GM19239 (cell line): ENCODE measurements at places on chromosomes 13 and 19.

GRCh38 chr19:15815306-15815705 is at the start of gene OR10H1:
OR10H1 (minus strand) TSS chr19:15815664; CDS start chr19:15808037, 7,627 bp downstream.
- DNase-seq, result no peak

DNA sequence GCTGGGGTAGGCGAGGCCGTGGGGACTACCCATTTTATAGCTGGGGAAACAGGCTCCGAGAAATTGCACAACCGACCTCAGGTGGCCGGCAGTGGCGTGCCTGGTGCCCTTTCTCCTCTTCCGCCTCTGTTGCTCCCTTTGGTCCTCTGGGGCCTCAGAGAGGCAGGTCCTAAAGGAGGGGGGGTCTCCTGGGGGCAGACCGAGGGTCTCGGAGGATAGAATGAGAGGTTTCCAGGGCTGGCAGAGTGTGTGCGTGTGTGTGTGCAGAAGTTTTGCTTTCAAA is 11.3 kb downstream of the STX10 start:
- no peak for DNase-seq

GRCh38 chr19:13868663-13869062 is 8.3 kb upstream of the NANOS3 start:
- DNase-seq, result no peak

- DNase-seq, result no peak
Observed at GRCh38 chr13:43908156-43909126, 28.7 kb downstream of the LACC1 start.

DNA sequence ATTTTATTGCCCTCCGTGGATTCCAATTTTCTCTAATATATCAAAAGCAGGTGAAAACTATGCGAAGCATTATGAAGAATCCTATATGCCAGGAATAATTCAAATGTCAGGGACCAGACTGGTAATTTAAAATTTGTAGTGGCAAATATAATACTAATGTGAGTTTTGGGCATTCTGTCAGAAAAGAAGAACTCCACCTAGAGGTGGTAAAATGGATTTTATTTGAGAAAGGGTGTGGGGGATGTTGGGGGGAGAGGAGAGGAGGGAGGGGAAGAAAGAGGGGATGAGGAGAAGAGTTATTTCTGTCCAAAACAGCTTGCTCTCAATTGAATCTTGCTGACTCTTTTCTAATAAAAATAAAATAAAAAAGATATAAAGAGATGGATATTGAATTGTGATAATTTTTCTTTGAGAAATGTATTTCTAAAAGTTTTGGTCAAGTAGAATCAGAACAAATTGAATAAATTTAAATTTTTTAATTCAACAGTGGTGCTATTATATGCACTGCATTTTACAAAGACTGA is 929.3 kb upstream of the SLITRK5 start:
- no peak for DNase-seq

GRCh38 chr13:113905942-113906341 is 42.1 kb upstream of the GAS6 start:
- DNase-seq, result no peak

- DNase-seq, result no peak
Observed at GRCh38 chr13:113053376-113053775, 52.2 kb upstream of the F7 start.

- no peak for DNase-seq
Observed at GRCh38 chr13:83515268-83516015, 366.8 kb downstream of the SLITRK1 start.

- DNase-seq, result no peak
Observed at GRCh38 chr13:107450931-107451330, 764.4 kb downstream of the LIG4 start.

GRCh38 chr13:97278435-97279411 is 56.6 kb downstream of the MBNL2 start:
- no peak for DNase-seq

DNA sequence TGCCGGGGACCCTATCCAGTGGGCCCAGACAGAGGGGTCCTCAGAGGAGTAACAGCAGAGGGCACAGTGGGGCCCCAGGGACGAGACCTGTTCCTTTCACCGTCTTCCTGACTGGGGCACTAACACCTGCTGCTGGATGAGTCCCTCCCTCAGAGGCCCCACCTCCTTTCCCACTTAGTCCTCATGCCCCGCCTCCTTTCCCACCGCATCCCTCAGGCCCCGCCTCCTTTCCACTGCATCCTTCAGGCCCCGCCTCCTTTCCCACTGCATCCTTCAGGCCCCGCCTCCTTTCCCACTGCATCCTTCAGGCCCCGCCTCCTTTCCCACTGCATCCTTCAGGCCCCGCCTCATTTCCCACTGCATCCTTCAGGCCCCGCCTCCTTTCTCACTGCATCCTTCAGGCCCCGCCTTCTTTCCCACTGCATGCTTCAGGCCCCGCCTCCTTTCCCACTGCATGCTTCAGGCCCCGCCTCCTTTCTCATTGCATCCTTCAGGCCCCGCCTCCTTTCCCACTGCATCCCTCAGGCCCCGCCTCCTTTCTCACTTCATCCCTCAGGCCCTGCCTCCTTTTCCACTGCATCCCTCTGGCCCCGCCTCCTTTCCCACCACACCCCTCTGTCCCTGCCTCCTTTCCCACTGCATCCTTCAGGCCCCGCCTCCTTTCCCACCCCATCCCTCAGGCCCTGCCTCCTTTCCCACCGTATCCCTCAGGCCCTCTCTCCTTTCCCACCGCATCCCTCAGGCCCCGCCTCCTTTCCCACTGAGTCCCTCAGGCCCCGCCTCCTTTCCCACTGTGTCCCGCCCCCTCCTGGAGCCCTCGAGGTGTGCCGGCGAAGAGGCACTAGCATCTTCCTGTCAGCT is 6.7 kb downstream of the SPPL2B start:
- no peak for DNase-seq

GRCh38 chr19:38736413-38737280 is 7.6 kb downstream of the CAPN12 start:
- peak; percentile 58 for DNase-seq

DNA sequence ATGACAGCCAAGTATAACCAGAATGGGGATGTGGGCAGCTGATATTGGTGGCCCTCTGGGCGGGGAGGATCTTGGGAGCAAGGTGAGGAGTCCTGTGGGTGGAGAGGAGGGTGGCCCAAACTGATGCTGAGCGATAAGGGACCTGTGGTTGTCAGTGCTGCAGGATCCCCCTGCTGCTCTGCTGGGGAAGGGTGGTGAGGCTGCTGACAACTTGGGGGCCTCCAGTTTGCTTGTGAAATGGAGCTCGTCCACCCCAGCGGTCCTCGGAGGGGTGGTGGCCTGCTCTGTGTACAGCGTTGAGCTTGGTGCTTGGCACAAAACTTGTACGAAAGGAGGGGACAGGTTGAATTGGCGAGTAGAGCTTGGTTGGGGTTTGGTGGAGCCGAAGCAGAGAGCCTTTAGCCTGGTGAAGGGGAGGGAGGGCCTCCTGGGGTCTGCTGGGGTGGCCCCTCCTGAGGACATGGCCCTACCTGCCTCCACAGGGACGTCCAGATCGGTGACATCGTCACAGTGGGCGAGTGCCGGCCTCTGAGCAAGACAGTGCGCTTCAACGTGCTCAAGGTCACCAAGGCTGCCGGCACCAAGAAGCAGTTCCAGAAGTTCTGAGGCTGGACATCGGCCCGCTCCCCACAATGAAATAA is 2.9 kb downstream of the RPS11 start:
- DNase-seq, result no peak

- no peak for DNase-seq
Observed at GRCh38 chr13:61391426-61391825, 24.2 kb downstream of the PCDH20 start.

- no peak for DNase-seq
Observed at GRCh38 chr19:40584007-40584406, 7.3 kb downstream of the SHKBP1 start.

- no peak for DNase-seq
Observed at GRCh38 chr13:81326913-81327312, 986.0 kb upstream of the SPRY2 start.

GRCh38 chr13:61927648-61928047 is 512.0 kb upstream of the PCDH20 start:
- DNase-seq, result no peak

- DNase-seq, result no peak
Observed at GRCh38 chr13:75419656-75420055, 62.3 kb downstream of the TBC1D4 start.

DNA sequence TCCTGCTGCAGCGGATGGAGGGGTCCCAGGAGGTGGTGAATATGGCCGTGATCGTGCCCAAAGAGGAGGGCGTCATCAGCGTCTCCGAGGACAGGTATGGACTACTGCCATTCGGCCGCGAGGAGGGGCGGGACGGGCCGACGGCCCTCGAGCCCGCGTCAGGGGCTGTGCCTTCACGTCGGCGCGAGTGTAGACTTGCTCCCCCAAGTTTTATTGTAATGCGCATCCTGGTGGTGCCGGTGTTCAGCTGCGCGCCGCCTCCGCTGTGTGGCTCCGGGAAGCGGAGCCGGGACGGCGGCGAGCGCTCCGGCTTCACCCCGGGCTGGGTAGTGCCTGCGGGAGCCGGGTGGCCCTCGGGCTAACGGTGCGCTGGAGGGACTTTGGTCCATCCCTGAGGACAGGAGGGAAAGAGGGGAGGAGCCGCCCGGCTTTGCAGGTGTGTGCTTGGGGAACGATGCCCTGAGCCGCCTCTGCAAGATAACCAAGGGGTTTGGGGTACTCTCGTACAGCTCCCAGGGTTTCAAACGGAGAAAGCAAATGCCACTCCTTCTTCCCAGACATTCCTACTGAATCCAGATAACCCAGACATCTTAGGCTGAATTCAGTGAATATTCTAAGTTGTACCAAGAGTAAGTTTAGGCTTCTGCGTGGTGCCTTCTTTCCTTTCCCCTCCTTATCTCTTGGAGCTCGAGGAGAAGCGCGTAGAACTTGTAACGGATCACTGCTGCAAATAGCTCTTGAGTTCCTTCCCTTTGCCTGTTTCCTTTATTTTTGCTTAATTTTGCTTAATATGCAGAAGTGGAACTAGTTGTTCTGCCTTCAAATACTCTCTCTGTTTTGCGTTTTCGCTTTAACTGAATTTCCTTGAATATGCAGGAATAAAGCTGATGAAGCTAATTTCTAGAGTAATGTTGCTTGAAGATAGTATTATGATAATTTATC is 740 bp downstream of the WDFY2 start:
- DNase-seq, result peak; percentile 25

- DNase-seq, result no peak
Observed at GRCh38 chr19:1360126-1360817, 23.4 kb upstream of the NDUFS7 start.

GRCh38 chr13:75691183-75691582 is 55.1 kb downstream of the LMO7 start:
- DNase-seq, result no peak

GRCh38 chr19:5719274-5719960 is 529 bp downstream of the LONP1 start:
- DNase-seq, result no peak

DNA sequence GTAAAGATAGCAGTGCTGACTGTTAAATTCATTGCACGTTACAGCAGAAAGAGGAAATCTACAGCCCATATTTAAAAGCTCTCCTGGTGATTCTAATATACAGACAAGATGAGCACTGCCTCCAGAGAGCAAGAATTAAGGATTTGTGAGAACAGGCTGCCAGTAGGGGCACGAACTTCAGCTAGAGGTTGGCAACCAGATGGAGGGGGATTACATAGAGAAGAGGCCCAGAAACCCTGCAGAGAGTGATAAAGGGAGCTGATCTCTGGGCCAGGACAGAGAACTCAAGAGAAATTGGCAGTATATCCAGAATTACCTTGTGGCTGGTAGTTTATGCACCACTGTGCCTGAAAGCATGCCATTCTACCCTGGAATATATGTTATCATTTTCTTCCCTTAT is 144.8 kb downstream of the UFM1 start:
- no peak for DNase-seq

DNA sequence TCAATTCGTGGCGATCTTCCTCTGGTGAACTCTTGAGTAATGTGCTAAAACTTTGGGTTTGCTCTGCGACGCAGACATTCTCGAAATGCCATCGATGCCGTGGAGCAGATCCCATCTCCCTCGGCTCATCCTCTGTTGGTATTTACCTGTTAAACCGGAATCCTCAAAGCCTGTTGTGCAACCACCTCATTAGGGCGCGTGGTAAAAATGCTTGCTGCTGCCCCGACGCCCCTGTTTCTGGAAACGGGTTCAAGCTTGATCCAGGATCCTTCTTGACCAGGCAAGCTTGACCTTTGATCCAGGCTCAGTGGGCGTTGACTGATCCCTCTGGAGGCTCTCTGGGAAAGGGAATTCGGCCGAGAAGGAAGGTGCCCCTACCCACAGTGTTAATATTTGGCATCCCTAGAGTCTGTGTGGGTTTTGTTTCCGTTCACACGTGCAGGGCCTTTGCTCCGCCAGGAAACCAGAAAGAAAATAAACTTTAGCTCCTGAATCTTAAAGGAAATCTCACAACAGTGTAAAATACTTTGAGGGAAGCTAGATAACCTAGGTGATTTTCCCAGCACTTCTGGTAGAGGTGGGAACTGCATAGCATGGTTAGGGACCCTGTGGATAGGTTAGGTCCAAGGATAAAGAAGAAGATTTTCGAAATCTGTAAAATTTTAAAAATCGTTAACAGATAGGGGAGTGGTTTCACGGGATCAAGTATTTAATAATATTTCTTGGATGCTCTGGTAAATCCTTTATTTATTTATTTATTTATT is 1.1 kb downstream of the LSM14A start:
- no peak for DNase-seq

GRCh38 chr13:34944751-34945150 is 2.7 kb downstream of the NBEA start:
- no peak for DNase-seq

- no peak for DNase-seq
Observed at GRCh38 chr13:99218969-99219368, 18.3 kb downstream of the UBAC2 start.

- no peak for DNase-seq
Observed at GRCh38 chr19:996051-996838, 4.0 kb upstream of the GRIN3B start.

DNA sequence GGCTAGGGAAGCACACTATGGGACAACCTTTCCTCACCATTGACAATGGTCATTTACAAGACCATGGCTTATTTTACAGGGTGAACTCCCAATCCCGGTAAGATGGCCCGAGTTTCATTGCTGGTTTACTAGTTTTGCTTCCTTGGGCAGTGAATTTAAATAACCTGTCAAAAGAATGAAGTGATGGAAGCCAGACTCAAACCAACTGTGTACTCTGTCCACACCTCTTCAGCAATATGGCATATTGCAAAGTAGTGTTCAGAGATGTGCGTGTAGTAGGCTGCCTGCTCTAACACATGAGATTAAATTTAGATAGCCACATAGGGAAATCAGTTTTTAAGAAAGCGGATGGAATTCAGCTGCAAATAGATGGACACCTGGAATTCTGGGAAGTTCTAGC is 58.4 kb upstream of the USPL1 start:
- no peak for DNase-seq

GRCh38 chr19:55095260-55096060 is 19.8 kb downstream of the EPS8L1 start:
- DNase-seq, result no peak

GRCh38 chr19:38417544-38418506 is 8.2 kb downstream of the RASGRP4 start:
- DNase-seq, result peak; percentile 68

- no peak for DNase-seq
Observed at GRCh38 chr19:46862503-46862834, 1.7 kb downstream of the ARHGAP35 start.

- no peak for DNase-seq
Observed at GRCh38 chr13:67168384-67168783, 61.8 kb downstream of the PCDH9 start.
